ENCODE measurements at places on chromosomes 11 and 22.

DNA sequence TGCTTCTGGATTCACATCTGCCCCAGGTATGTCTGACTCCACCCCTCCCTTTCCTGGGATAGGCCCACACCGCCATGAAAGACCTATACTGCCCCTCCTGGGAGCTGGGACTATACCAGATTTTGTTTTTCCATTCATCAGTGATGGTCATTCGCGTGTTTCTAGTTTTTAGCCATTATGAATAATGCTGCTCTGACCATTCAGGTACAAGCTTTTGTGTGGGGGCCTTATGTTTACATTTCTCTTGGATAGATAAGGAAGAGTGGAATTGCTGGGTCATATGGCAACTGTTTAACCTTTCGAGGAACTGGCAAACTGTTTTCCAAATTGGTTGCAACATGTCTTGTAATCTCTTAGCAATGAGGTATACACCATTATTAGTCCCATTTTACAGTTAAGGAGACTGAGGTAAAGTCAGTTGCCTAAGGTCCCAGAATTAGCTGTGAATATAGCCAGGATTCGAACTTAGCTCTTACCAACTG is 1.2 kb upstream of the TBC1D10A start:
- no peak for DNase-seq

DNA sequence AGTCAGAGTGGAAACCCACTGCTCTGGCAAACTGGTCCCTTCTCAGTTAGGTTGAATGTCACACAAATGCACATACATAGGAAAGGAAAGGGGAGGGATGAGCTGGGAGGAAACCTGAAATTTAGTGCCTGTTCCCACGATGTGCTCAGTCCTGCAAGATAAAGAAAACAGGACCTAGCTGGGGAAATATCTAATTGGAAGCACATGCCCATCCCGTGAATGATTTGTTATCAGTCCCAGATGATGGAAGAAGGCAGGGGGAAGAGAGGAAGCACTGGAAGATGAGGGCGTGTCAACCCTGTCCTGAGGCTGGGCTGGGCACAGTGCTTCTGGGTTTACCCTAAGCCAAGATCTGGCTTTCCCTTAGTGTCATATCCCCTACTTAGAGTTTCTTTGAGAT is 173.9 kb downstream of the NAV2 start:
- DNase-seq, result no peak

DNA sequence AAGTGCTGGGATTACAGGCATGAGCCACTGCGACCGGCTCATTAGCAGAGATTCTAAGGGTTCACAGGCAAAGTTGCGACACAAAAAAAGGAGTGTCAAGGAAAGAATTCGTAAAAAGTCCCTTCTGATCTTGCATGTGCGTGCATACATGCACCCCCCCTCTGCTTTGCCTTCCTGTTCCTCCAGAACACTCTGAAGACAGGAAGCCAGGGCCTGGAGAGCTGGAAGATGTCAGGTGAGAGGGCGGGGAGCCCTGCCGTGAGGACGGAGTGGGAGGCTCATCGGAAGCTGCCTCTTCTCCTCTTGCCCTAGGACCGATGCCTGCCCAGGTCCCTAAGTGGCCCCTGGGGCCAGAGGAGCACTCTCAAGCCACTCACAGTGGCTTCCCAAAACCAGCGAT is 89.1 kb downstream of the LARGE1 start:
- DNase-seq, result no peak

- DNase-seq, result no peak
Observed at GRCh38 chr11:75303544-75304224, 47.8 kb downstream of the ARRB1 start.

- DNase-seq, result no peak
Observed at GRCh38 chr11:11020747-11021149, 162.9 kb upstream of the ZBED5 start.

- DNase-seq, result no peak
Observed at GRCh38 chr11:1618231-1618630, 3.7 kb downstream of the KRTAP5-4 start.

DNA sequence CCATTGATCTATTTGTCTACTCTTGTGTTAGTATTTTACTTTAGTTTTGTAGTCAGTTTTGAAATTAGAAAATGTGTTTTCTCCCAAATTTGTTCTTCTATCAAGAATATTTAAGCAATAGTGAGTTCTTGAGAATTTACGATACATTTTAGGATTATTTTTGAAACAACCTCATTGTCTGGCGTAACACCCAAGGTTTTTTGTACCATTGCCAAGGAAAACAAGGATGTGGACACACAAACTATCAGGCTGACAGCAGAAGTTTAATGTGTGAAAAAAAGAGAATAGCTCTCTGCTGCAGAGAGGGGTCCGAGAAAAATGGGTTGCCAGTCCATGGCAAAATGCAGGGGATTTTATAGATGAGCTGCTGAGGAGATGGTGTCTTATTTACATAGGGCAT is 865.1 kb upstream of the CNTN5 start:
- DNase-seq, result no peak

GRCh38 chr11:14619603-14620531 is 23.7 kb upstream of the PDE3B start:
- DNase-seq, result no peak

- no peak for DNase-seq
Observed at GRCh38 chr11:100922121-100922520, 207.5 kb downstream of the PGR start.

DNA sequence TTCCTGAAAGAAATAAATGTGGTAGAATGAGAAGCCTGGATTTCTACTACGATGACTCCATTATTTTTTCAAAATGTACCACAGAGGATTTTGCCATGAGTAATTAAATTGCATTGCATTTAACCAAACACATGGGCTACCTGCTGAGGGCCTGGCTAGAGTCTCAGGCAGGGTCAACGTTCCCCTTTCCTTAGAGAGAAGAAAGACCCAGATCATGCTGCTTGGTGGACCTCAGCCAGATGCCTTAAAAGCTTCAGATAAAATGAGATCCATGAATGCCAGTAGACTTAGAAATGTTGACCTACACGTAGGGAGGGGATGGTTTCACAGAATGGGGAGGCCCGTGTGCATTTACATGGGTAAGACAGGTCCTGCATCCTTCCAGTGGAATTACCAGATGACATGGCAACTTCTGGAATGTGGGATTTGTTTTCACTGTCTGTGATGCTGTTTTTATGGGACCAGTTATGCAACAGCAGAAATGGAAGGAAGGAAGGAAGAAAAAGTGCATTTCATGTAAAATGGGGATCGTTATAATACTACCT is 1069.4 kb downstream of the NTM start:
- DNase-seq, result no peak

GRCh38 chr22:47561766-47562165 is 799.3 kb downstream of the TBC1D22A start:
- DNase-seq, result no peak

DNA sequence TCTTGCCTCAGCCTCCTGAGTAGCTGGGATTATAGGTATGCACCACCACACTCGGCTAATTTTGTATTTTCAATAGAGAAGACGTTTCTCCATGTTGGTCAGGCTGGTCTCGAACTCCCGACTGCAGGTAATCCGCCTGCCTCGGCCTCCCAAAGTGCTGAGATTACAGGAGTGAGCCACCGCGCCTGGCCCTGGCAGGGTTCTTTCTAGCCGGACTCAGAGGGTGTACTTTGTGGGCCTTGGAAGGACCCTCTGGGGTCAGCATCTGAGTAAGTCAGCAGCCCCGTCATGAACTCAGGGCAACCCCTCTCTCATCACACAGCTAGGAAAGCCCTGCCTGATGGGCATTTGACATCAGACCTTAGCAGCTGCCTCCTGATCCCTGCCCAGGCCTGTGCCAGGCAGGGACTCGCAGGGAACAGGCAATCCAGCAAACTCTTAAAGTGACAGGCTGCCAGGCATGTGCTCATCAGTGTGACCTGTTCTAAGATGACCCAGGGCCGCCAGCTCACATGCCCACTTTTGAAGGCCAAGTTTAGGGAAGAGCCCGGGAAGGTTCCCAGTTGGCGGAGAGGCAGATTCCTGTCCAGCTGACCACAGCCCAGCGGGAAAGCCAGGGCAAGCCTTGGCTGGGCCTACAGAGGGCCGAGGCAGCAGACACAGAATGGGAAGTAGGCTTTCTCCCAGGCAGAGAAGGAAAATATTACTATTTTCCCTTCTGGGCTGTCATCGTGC is 92.9 kb downstream of the MORC2 start:
- DNase-seq, result no peak

GRCh38 chr22:48713272-48714205 is 1114.1 kb downstream of the BRD1 start:
- no peak for DNase-seq

DNA sequence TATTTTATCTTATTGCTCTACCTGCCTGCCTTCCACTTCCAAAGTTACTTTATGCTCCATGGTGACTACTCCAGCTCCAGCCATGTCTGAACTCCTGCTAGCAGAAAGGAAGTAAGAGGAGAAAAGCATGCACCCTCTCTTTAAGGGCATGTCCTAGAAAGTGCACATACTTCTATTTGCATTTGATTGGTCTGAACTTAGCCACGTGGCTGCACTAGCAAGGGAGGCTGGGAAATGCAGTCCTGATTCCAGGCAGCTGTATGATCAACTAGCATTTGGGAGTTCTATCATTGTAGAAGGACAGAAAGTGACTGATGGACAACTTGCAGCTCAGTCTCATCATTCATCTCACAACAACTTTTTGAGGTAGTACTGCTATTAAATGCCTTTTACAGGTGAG is 515.7 kb downstream of the BUD13 start:
- DNase-seq, result no peak

DNA sequence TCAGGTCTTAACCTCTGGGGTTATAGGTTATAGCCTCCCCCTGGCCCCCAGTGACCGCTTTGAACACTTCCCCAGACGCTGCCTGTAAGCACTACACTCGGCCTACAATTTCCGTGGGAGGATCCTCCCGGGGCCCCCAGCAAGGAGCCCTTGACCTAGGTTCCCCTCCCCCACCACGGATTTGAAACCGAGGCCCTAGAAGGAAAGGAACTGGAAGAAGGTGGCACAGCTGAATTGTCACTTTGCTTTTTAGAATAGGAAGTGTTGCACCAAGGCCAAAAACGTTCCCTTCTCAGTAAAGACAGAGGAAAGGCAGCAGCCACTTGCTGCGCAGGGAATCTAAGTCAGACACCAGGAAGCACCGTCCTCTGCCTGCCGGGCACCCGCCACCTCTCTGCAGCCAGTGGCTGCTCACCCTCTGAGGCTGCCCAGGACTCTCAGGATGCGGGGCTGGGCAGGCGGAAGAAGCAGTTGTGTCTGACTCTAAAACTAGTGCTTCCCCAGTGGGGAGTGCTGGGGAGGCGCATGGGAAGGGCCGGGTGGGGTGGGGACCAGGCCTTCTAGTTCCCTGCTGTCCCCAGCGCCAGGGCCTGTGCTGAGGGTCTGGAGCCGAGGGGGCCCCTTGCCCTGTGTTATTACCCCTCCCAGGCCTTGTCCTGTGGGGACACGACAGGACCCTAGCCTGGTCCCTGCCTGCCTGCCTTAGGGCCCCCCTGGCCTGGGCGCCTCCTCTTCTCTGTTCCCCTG is 7.9 kb upstream of the FLRT1 start:
- no peak for DNase-seq

DNA sequence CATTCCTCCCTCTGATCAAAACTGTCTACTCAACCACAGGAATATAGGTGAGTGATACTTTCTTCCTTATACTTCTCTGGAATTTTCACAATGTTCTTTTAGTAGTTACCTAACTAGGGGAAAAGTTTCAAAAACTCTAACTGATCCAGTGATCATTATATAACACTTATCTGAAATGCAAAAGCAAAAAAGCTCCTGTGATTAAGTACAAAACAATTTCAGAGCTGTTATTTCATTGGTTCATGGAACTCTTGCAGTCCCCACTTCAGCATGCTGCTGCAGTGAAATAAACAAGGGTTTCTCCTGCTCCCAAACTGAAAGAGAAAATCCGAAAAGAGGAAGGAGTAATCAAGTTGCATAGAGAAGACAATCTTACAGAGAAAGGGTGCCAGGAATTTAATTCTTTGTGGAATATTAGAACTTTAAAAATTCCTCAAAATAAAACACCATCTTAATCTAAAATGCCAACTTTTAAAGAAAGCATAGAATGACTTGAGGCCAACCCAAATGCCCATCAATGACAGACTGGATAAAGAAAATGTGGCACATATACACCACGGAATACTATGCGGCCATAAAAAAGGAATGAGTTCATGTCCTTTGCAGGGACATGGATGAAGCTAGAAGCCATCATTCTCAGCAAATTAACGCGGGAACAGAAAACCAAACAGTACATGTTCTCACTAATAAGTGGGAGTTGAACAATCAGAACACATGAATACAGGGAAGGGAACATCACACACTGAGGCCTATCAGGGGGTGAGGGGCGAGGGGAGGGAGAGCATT is 20.3 kb downstream of the PPP2R1B start:
- no peak for DNase-seq

DNA sequence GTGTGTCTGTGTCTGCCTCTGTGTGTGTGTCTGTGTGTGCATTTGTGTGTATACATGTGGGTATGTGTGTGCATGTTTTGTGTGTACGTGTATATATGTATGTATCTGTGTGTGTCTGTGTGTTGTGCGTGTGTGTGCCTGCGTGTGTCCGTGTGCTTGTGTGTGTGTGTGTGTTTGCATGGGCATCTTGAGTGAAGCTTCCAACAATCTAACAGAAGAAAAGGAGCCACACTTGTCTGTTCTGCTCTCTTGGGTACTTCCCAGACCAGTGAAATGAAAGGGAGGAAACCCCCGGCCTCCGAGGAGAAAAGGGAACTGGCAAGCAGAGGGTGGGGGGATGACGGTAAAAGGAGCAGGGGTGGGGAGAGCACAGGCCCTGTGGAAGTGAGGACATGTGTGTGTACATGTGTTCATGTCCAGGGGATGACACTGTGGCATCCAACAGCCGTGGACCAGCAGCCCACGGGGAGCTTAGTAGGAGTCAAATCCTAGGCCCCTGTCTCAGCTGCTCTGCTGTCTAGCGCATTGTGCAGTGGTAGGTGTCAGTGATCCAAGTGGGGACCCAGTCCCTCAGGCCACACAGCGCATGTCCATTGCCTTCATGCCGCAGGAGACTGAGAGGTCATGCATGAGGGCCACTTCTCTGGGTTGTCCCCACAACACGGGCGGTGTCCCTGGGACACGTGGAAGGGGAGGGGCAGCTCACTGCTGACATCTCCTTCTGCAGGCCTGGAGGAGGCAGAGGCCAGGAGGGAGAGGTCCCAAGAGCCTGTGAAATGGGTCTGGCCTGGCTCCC is 8.1 kb downstream of the CSF2RB start:
- peak; percentile 64 for DNase-seq

DNA sequence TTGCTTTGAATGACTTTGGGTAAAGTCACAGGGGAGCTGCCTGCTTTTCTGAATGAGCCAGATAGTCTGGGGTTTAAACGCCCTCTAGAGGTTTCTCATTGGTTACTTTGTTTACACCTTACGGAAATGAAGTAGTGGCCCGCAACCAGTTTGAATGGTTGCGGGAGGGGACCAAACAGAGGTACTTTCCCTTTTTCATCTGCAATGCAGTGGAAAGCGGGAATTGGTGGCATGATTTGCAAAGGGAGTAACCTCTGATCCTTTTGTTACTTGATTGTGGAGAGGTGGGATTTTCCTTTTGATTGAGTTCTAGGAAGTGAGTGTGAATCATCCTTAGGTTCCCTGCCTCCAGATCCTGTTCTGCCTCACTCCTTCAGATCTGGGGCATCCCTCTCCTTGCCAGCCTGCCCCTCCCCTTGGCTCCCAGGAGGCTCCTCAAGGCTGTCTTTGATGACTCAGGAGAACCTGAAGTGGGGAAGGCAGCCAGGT is 15.9 kb upstream of the GLYATL1 start:
- no peak for DNase-seq

All from GM06990 (cell line).